ENCODE measurements at places on chromosomes 12 and 14. TPM values are rescaled to one million over a fixed set of nuclear protein-coding genes. Genes with fewer than 3 reads are reported as not detected.

DNA sequence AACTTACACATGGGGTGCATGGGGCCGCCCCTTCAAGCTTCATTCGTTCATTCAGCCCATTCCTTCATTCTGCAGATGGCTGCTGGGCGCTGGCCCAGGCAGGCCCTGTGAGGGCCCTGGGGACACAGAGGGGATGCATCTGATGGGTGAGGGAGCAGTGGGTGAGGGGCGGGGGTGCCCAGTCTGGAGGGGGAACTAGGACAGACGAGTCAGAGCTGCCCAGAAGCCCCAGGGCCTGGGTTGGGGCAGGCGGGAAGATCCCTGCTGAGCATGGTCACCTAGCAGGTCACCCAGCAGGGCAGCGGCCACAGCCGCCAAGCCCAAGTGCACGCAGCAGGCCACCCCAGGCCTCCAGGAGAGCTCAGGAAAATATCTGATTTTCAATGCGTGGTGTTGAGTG lies 14.1 kb downstream of the TRMT61A start:
- no peak for DNase-seq

Gene SMCO2
- total RNA-seq, result not detected

Gene SLC35F4
- total RNA-seq, result not detected

- DNase-seq, result no peak
These were observed 5.7 kb upstream of the KRT5 start for GRCh38 chr12:52525661-52526499.

- no peak for DNase-seq
These were observed 11.1 kb upstream of the PTGES3 start for GRCh38 chr12:56699020-56699661.

- DNase-seq, result no peak
These were observed 57.0 kb downstream of the NCOR2 start for GRCh38 chr12:124510301-124510970.

GRCh38 chr14:25111061-25111601 lies 61.2 kb upstream of the STXBP6 start:
- no peak for DNase-seq

GRCh38 chr12:94276725-94277124 lies 128.3 kb downstream of the PLXNC1 start:
- DNase-seq, result no peak

Gene PUS7L
- 8.6 TPM for total RNA-seq

GRCh38 chr14:72679141-72679535 lies 214.8 kb downstream of the DPF3 start:
- DNase-seq, result no peak

Gene HOXC10
- total RNA-seq, result not detected

All from sigmoid colon (tissue), 7 donors.